ENCODE measurements at places on chromosomes 5 and 9.

GRCh38 chr9:129669946-129670345 lies 4.5 kb downstream of the PRRX2 start:
- no peak for DNase-seq

- no peak for DNase-seq
These were observed 957 bp upstream of the PRR16 start for GRCh38 chr5:120463006-120463680.

GRCh38 chr9:31255211-31255610 lies 1129.2 kb upstream of the ACO1 start:
- no peak for DNase-seq

GRCh38 chr5:154242964-154243376 lies 52.4 kb downstream of the GALNT10 start:
- no peak for DNase-seq

DNA sequence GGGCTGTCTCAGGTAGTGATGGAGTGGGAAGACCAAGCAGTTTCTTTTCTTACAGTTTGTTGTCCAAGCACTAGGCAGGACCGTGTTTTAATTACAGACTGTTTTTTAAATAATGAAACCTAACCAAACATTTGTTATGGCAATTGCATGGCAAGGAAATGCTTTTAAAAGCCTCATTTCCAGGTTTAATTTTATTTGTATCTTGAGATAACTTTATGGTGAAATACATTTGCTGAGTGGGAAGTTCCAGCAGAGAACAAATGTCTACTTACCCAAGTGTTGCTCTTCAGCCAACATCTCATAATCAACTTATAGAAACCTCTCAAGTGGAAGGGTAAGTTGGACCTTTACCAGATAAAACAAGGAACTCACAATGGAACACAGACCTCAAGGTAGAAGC lies 11.8 kb upstream of the LHFPL2 start:
- no peak for DNase-seq

- no peak for DNase-seq
These were observed 9.7 kb upstream of the CLPTM1L start for GRCh38 chr5:1354576-1354975.

DNA sequence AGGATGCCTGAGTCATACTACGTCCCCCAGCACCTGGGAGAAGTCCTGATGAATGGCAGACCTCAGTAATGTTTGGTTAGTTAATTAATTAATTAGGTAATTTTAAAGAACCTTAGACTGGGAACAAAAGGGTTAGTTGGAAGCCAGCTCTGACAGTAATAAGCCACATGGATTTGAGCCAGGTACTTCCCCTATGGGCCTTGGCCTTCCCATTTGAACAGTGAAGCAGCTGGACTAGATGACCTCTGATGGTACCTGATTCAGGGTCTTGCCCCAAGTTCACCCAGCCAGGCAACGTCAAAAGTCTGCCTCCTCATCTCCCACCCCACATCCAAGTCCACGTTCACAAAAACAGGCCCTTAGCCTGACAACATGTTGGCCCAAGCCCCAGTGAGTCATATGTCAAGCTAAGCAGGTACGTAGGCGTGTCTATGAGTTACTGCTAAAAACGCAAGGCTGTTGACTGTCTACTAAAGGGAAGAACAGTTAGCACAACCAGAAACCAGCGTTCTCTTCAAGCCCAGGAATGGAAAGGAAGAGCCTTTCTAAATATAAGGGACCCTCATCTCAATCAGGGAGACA lies 303.2 kb downstream of the ACTL7B start:
- DNase-seq, result no peak

GRCh38 chr9:99287641-99288040 lies 65.6 kb downstream of the SEC61B start:
- no peak for DNase-seq

DNA sequence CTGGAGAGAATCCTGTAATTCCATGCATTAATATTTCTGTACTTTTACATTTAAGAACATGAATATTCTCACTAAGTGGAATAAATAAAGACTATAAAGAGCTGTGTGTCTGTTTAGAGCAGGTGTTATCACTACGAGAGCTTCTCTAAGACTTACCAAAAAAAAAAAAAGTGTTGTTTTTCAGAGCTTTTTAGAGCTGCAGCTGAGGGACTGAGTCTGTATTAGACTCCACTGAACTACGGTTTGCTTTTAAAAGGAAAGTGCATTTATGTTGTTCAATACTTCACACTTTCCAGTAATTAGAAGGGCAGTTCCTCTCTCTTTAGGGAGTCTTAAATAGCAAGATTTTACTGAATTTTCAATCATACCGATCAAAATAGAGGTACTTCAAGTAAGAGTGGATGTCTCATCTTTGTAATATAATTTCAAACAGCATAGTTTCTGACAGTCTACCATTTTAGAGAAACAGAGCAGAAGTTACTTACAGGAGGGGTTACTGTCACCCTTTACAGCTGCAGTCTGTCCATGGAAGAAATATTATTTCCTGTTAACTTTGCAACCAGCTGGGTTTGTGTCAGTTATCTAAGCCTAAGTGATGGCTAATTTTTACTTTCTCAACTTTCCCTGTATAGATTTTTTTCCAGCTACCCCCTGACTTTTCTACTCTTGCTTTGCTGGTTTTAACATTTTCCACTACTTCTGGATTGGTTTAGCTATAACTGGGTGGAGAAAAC lies 2.4 kb downstream of the SYK start:
- DNase-seq, result no peak

GRCh38 chr5:5126444-5126843 lies 13.7 kb upstream of the ADAMTS16 start:
- no peak for DNase-seq

DNA sequence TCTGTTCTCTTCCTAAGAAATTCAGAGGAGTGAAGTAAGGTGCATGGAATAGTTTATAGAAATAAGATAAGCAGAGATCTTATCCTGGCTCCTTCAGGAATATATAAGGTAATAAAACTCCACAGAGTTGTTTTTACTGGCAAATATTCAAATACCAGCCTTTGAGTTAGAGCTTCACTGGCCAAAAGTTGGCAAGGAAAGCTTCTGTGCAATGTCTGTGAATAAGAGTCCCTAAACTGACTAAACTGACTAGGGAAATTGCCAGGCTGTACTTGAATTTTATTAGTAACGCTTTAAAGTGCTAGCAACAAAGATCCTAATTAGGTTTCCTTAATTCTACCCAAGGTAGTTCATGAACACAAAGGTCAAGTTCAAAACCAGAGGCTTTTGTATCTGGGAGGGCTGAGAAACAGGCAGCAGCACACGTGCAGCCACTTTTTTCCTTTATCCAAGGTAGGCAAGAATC lies 131.1 kb upstream of the MPDZ start:
- no peak for DNase-seq

DNA sequence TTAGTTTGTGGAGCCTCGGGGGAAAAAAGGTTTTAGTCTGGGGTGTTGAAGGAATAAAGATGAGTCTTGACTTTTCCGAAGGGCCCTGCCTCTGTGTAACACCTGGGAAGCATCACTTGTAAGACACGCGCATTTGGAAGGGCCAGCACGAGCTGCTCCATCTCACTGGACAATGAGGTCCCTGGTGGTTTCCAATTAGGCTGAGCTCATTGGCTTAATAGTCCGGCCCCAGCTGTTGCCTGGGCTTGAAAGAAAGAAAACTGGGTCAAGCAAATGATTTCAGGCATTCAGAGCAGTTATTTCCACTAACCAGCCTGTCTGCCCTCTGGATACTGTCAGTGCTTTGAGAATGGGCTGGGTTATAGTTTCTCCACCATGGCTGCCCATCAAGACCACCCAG lies 64.5 kb downstream of the NSUN2 start:
- no peak for DNase-seq

DNA sequence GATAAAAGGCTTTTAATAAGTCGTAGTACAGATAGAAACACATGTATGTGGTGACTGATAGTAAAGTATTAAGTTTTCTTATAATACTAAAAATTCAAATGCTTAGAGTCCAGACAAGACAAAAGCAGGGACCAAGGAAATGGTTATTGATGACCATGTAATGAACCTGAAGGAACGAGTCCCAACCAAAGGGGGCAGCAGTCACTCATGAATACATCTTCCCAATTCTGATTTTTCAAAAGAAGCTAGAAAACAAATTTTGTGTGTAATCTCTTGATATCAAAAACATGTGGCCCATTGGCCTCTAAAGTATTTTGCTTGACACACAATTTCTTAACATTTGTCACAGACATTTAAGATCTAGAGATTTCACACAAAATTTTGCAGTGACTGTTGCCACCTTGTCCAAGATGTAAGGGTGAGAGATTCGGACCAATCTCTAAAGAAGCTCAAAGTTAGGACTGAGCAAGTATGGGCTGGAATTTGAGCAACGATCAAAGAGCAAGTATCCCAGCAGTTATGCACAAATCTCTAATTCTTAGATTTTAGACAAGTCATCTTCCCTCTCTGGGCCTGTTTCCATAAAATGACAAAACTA lies 66.8 kb downstream of the ARL15 start:
- DNase-seq, result no peak

DNA sequence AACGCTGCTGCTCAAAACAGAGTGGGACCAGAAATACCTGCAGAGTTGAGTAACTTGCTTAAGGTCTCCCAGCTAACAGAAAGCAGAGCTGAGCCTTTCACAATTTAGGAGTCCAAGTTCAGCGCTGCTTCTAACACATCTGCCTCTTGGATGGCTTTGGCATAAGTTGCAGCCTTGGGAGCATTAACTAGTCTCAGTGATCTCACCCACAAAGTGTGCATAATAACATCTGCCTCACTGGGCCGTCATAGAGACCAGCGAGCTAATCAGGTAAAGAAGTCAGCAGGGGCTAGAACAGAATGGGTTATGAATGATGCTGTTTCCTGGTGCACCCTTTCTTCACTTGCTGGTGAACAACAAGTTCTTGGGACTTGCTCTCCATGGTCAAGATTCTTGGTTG lies 36.5 kb downstream of the WWC1 start:
- no peak for DNase-seq

DNA sequence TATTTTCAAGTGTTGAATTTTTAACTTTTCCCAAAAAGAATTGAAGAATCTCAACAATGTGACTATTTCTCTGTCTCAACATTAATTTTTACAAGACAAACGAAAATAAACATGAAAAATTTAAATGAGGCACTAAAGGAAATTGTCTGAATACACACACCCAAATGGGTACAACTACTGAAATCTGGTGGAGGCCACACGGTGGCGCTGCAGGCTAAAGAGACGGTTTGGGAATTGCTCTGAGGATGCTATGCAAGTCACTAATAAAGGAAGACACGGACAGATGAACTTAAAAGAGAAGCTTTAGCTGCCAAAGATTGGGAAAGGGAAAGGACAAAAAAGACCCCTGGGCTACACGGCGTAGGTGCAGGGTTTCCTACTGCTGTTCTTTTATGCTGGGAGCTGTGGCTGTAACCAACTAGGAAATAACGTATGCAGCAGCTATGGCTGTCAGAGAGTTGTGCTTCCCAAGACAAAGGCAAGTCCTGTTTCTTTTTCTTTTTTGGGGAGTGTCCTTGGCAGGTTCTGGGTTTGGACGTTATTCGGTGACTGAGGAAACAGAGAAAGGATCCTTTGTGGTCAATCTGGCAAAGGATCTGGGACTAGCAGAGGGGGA lies at the start of gene PCDHB10:
Gene PCDHB10, plus strand, starts transcription at position 244 of the 616 bp plus-strand sequence. Its CDS starts 200 bp downstream, at position 444.
- no peak for DNase-seq

DNA sequence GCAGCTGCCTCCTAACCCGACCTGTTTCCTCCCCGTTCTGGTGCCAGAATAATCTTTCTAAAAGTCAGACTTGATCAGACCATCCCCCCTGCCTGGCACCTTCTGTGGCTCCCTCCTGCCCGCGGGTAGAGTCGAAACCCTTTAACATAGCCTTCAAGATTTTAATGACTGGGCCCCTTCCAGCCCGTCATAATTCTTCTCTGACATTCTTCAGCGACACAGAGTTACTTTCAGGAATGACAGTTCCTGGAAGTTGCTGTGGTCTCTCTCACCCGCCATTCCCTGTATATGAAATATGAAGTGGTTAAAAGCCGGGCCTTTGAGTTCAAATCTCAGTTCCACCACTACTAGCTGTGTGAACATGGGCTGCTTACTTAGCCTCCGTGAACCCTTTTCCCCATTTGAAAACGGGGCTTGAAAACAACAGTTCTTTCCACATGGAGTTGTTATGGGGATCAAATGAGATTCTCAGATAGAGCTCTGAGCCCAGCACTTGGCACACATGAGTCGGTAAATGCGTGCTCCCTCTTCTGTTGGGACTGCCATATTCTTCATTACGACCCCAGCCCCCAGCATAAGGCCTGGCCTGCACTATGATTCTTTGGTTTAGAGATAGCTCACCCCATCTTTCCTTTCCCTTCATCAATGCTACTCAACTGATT lies 737 bp downstream of the NANS start:
- DNase-seq, result no peak

GRCh38 chr5:120345947-120346346 lies 118.2 kb upstream of the PRR16 start:
- DNase-seq, result no peak

GRCh38 chr5:32172923-32173266 lies 1.2 kb downstream of the GOLPH3 start:
- no peak for DNase-seq

DNA sequence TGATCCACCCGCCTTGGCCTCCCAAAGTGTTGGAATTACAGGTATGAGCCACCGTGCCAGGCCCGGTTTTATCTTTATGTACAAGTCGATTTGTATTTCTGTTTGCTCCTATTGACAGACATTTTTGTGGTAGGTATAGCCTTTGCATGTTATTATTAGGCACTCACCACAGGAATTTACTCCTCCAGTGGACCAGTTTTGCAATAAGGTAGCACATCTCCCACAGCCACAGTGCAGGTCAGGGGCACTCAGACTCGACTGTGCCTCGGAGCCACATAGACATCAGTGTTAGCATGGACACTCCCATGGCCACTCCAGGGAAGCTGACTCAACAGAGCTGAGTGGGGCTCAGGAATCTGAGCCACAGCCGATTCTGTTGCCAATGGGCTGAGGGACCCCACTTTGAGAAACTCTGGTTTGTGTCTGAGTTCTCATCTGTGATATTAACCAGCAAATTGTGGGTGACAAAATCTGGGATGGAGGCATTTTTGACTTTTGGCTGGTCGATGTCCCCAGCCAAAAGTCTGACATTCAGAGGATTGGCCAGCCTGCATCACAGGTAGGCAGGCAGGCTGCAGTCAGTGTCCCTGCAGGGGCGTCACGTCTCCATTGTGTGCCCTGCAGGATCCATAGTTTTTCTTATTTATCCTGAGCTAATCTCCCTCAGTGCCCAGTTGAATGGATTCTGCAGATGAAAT lies 15.0 kb upstream of the SHB start:
- DNase-seq, result no peak

DNA sequence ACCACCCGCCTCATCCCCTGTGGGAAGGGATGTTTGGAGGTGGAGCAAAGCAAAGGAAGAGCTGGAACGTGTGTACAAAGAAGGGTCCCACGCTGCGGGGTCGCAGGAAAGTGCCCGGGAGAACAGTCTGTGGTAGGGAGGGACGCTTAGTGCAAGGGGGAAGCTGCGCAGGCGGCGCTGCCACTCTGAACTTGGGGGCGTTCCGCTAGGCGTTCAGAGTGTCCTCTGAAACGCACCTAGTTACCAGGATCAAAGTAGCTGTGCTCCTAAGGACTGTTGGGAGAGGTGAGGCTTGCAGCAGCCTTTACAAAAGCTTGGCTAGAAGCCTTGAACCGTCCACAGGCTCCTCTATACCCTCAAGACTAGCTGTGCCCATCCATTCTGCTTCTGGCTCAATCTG lies 29.3 kb upstream of the PDE8B start:
- DNase-seq, result no peak

GRCh38 chr5:68024426-68024825 lies 191.1 kb upstream of the PIK3R1 start:
- DNase-seq, result no peak

GRCh38 chr9:84919440-84919839 lies 249.9 kb downstream of the NTRK2 start:
- DNase-seq, result no peak

Data from stimulated activated CD8-positive, alpha-beta memory T cell treated with anti-CD3 and anti-CD28 coated beads, Interleukin-15, amount 100 ng/mL, for 1 hour (primary cell).